ENCODE measurements at places on chromosomes 7 and 10.
A peak's percentile ranks its signal among the peaks of the same experiment; 100 is the strongest.

DNA sequence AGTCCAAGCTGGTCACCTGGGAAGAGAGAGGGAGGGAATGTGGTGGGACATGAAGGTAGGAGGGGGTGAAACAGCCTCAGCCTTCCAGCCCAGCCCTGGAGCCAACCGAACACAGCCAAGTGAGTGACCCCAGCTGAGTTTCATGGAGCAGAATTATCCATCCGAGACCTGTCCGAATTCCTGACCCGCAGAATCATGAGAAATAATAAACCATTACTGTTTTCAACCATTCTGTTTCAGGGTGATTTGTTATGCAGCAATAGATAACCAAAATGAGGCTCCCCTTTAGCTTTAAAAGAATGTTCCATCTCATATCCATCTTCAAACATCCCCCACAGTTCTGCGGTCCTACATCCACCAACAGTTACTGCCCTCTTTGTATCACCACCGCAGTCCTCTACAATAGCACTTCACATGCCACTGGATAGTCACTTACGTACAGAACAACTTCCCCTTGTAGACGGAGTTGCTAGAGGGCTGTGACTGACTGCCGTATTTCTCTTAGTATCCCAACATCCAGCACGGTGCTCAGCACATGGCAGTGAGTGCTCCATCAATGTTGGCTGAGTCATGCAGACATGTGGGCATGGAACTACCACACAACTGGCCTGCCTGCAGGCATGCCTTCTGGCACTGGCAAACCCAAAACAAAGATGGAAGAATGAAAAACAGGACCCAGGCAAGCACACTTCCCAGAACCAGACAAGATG, 18.5 kb downstream of the KIAA1549 start:
- DNase-seq, result peak; percentile 67

- no peak for DNase-seq
Measured at GRCh38 chr7:157500171-157500960, 163.6 kb downstream of the DNAJB6 start.

DNA sequence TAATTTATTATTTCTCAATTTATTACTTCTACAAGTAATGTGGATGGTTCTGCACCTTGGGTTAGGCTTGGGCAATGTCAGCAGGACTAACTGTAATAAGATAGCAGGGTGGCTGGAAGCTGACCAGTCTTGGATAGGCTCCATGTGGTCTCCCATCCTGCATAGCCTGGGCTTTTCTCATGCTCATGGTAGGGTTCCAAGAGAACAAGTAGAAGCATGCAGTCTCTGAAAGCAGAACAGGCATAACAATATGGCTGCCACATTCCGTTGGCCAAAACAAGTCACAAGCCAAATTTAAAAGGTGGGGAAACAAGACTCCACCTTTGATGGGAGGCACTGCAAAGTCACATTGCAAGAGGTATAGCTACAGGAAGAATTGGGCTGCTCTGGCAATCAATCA, 98.6 kb upstream of the MDFIC start:
- no peak for DNase-seq

DNA sequence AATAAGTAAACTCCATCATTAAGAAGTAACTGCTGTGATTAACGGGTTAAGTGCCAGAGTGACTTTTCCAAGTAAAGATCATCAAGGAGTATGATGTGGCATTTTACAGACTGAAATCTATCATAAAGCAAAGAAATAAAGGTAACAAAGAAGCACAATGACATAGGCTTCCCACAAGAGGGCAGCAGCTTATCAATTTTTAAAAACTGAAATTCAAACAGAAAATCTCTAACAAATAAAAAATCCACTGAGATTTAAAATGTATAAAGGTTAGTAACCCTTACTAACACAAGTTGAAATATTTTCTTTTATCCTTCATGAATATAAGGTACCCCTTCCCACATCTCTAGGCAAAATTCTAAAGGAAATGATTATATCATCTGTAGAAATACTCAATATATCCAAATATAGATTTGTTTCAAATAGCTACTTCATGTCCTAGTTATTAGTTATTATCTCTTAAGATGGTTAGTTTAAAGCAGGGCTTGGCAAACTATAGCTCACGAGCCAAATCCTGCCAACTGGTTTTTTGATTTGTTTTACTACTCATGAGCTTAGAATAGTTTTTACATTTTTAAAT, 29.2 kb downstream of the FAM3C start:
- DNase-seq, result peak; percentile 30

- DNase-seq, result peak; percentile 70
Measured at GRCh38 chr10:32144817-32145688, 88.8 kb upstream of the KIF5B start.

- no peak for DNase-seq
Measured at GRCh38 chr7:50147951-50148808, 55.1 kb upstream of the ZPBP start.

DNA sequence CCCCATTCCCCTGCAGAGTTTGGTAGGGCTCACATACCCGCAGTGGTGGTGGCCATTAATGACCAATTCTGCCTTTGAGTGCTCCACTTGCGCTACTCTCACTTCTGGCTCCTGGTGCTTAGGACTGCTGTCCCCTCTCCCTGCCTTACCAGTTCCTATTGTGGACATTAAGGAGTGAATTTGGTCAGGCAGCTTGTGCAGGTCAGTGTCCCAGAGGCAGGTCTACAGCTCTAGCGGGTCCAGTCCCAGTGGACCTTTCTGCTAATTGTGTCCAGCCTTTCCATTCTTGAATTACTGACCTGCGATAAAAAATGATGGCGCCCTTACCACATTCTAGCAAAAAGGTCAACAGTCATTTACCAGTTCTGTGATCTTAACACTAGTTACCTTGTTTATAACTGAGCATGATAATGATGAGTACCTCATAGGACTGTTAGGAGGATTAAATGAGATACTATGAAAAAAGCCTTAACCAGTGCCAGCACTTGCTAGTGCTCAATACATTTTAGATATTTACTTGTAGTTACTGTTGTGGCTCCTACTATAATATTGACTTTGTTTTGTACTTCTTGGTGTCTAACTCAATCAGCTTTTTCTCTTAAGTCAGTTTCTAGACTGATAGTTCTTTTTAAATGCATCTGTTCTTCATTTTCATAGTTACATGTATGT, 14.1 kb downstream of the ST7 start:
- DNase-seq, result no peak

GRCh38 chr7:116551692-116552091, 26.9 kb downstream of the CAV1 start:
- DNase-seq, result no peak

DNA sequence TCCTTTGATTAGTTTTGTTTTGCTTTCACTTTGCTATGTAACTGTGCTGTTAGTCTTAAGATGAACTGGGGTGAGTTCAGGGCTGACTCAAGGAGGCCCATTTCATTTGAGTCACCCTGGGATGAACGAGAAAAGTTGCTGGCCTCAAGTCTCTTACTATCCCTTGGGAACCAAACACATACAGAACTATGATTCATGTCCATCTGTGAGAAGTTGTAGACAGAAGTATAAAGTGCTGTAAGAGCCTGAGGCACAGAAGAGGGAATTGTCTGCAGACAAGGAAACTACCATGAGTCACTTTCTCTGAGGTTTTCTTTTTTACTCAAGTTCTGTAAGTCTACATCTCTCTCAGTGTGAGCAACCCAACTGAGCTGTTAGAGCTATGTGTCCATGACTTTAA, 179.8 kb upstream of the CSTF2T start:
- DNase-seq, result no peak
